Motor neuron (in vitro differentiated cells): ENCODE measurements at places on chromosomes 2 and 18. TPM values are rescaled to one million over a fixed set of nuclear protein-coding genes. Genes with fewer than 3 reads are reported as not detected.

Gene C2orf80
- total RNA-seq, result 213 and 217 TPM in 2 replicates

Gene L3MBTL4
- total RNA-seq, result 0.10 TPM in 1 of 2 replicates, not detected in the other

Gene DNAH7
- 0.36 and 0.65 TPM in 2 replicates for total RNA-seq

Gene CRYGD
- total RNA-seq, result not detected in 2 replicates

Gene SNORC
- 2.0 and 3.0 TPM in 2 replicates for total RNA-seq

Gene FIGLA
- total RNA-seq, result not detected in 2 replicates

Gene FN1
- 6.1 and 7.6 TPM in 2 replicates for total RNA-seq

Gene HOXD10
- total RNA-seq, result 0.71 and 0.92 TPM in 2 replicates

Gene WNT10A
- 2.3 TPM in 1 of 2 replicates, not detected in the other for total RNA-seq

Gene SMARCAL1
- total RNA-seq, result 15.0 and 15.1 TPM in 2 replicates

Gene MOCOS
- 8.3 and 9.6 TPM in 2 replicates for total RNA-seq

Gene TMEM17
- total RNA-seq, result 2.9 and 3.1 TPM in 2 replicates

Gene FEZ2
- total RNA-seq, result 25.9 and 28.3 TPM in 2 replicates

Gene RPRM
- 475 and 484 TPM in 2 replicates for total RNA-seq

Gene GALNT13
- total RNA-seq, result 10.3 and 11.0 TPM in 2 replicates

Gene ZAP70
- 0.21 and 0.89 TPM in 2 replicates for total RNA-seq

Gene MFSD2B
- total RNA-seq, result 0.45 and 0.50 TPM in 2 replicates

Gene GALNT14
- total RNA-seq, result 12.2 and 17.0 TPM in 2 replicates

Gene C2orf78
- 0.09 and 0.49 TPM in 2 replicates for total RNA-seq

Gene IL37
- not detected in 2 replicates for total RNA-seq

Gene ATP6V1B1
- 1.2 and 2.6 TPM in 2 replicates for total RNA-seq

Gene MARCHF4
- total RNA-seq, result 3.1 and 3.5 TPM in 2 replicates

Gene SLC5A7
- 57.4 and 70.0 TPM in 2 replicates for total RNA-seq

Gene CENPO
- total RNA-seq, result 5.0 and 5.5 TPM in 2 replicates

Gene CPLX4
- 0.10 and 0.23 TPM in 2 replicates for total RNA-seq

Gene COL3A1
- 0.14 and 0.17 TPM in 2 replicates for total RNA-seq

Gene DYNAP
- total RNA-seq, result 0.29 and 0.43 TPM in 2 replicates

Gene CROCC2
- total RNA-seq, result 0.75 TPM in 1 of 2 replicates, not detected in the other

Gene NT5DC4
- 0.44 TPM in 1 of 2 replicates, not detected in the other for total RNA-seq

Gene ASB18
- 0.47 and 1.1 TPM in 2 replicates for total RNA-seq

Gene MALL
- total RNA-seq, result 0.97 and 1.3 TPM in 2 replicates

Gene WDR7
- total RNA-seq, result 19.3 and 19.6 TPM in 2 replicates

Gene GPAT2
- total RNA-seq, result 0.76 and 1.7 TPM in 2 replicates

Gene CFC1
- 0.75 and 1.0 TPM in 2 replicates for total RNA-seq

Gene HOXD8
- 29.7 and 31.7 TPM in 2 replicates for total RNA-seq

Gene TIMM21
- 29.1 and 40.4 TPM in 2 replicates for total RNA-seq

Gene ALLC
- not detected in 2 replicates for total RNA-seq

Gene LRRC30
- total RNA-seq, result 0.43 TPM in 1 of 2 replicates, not detected in the other

Gene ARHGEF33
- 0.88 and 1.7 TPM in 2 replicates for total RNA-seq

Gene UGT1A4
- total RNA-seq, result 0.13 TPM in 1 of 2 replicates, not detected in the other

Gene GKN2
- total RNA-seq, result not detected in 2 replicates

Gene UGT1A10
- total RNA-seq, result not detected in 2 replicates

Gene ATG9A
- total RNA-seq, result 27.7 and 28.3 TPM in 2 replicates

Gene PARD6G
- total RNA-seq, result 2.3 and 3.0 TPM in 2 replicates

Gene EFR3B
- total RNA-seq, result 20.0 and 20.4 TPM in 2 replicates

Gene ST6GAL2
- total RNA-seq, result 0.22 and 0.39 TPM in 2 replicates

Gene MAP3K19
- total RNA-seq, result not detected in 2 replicates

Gene CNDP1
- 1.4 TPM in 1 of 2 replicates, not detected in the other for total RNA-seq

Gene NTSR2
- total RNA-seq, result not detected in 2 replicates

Gene ALK
- 0.30 and 0.91 TPM in 2 replicates for total RNA-seq

Gene VIL1
- total RNA-seq, result 0.47 and 0.63 TPM in 2 replicates

Gene FBXO15
- 0.26 and 1.4 TPM in 2 replicates for total RNA-seq

Gene LRRTM4
- 0.15 TPM in 1 of 2 replicates, not detected in the other for total RNA-seq

Gene MEIS1
- 224 and 241 TPM in 2 replicates for total RNA-seq

Gene ATP8B1
- total RNA-seq, result under 0.01 TPM in 1 of 2 replicates, not detected in the other

Gene ALPI
- total RNA-seq, result not detected in 2 replicates

Gene PJVK
- 7.5 and 9.6 TPM in 2 replicates for total RNA-seq

Gene LBX2
- 1.2 and 1.3 TPM in 2 replicates for total RNA-seq

Gene PDE6D
- 22.6 and 26.7 TPM in 2 replicates for total RNA-seq
